ENCODE measurements at places on chromosomes 4 and X.

- H3K4me3 ChIP-seq = no peak overlapping the region
- no peak overlapping the region for H3K27ac ChIP-seq
- H3K36me3 ChIP-seq = peaks cover 3% of the 10 kb centered on the region
- peaks cover 22% of the 10 kb centered on the region for H3K4me1 ChIP-seq
Observed at GRCh38 chr4:148435654-148436406, 6.4 kb downstream of the NR3C2 start.

DNA sequence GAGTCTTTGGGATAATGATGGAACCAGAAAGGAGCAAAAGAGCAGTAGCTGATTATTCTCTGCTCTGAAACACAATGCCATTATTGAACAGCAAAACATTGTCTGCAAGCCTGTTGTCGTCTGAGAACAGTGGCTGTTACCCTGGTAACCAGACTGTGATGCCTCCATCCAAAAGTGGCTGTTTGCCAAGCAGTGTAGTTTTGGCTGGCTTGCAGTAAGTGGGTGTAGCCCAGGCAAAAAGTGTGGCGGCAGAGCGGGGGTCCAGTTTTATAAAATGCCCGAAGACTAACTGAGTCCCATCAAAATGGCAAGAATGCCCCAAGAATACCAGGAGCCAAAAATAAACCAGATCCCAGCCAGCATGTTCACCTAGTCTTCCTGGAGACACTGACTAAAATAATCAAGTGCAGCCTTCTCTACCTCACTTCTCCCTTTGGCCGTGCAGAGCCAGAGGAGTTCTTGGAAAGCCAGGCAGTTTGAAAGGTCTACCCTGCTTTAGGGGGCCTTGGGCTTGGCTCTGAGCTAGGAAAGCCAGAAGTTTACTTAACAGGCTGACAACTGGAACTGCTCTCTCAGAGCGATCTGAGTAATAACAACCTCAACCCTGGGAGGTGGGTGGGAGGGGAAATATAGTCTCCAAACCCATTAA lies 2.6 kb downstream of the PLP1 start:
- H3K4me3 ChIP-seq = no peak overlapping the region
- no peak for DNase-seq
- H3K4me1 ChIP-seq = no peaks in the 10 kb centered on the region
- H3K27me3 ChIP-seq = peaks cover 82% of the 10 kb centered on the region
- no peaks in the 10 kb centered on the region for H3K36me3 ChIP-seq

GRCh38 chr4:38567457-38567856 lies 96.5 kb upstream of the KLF3 start:
- H3K4me1 ChIP-seq = no peaks in the 10 kb centered on the region
- no peak overlapping the region for H3K4me3 ChIP-seq
- no peak overlapping the region for H3K27ac ChIP-seq
- no peak for DNase-seq
- H3K27me3 ChIP-seq = no peaks in the 10 kb centered on the region

DNA sequence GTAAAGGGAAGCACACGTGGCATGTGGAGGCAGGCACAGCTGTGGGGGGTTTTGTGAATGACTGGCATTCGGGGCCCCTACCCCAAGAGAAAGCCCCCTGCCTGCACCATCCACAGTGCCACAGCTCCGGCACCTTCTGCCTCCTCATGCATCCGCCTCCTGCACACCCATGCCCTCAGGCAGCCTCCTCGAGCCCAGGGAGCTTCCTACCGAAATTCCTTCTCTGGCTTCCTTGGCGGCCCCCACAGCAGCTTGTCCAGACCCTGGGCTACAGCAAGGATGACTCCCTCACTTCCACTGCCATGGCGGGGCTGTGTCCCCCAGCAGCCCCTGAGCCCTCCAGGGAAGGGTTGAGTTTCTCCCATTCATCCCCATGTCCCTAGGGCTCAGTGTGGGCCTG lies 99.9 kb downstream of the WFS1 start:
- H3K36me3 ChIP-seq = peaks cover 4% of the 10 kb centered on the region
- no peaks in the 10 kb centered on the region for H3K4me1 ChIP-seq
- DNase-seq = no peak
- H3K4me3 ChIP-seq = no peak overlapping the region
- peaks cover 7% of the 10 kb centered on the region for H3K27me3 ChIP-seq

DNA sequence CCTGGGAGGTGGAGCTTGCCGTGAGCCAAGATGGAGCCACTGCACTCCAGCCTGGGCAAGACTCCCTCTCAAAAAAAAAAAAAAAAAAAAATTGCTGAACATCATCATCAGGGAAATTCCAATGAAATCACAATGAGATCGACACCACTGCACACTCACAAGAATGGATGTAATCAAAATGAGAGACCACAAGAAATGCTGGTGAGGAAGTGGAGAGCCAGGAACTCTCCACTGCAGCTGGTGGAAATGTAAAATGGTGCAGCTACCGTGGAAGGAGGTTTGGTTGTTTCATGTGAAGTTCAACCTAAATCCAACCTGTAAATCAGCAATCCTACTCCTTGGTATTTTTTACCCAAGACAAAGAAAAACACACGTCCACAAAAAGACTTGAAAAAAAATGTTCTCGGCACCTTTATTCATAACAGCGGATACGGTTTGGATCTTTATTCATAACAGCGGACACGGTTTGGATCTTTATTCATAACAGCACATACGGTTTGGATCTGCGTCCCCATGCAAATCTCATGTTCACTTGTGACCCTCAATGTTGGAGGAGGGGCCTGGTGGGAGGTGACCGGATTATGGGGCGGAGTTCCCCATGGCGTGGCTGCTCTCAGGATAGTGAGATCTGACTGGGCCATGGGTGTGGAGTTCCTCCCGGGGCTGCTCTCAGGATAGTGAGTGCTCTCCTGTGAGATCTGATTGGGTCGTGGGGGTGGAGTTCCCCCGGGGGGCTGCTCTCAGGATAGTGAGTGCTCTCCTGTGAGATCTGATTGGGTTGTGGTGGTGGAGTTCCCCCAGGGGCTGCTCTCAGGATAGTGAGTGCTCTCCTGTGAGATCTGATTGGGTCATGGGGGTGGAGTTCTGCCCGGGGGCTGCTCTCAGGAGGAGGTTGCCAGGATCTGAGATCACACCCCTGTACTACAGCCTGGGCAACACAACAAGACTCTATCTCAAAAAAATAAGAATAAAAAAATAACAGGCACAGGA lies 7.7 kb downstream of the GAK start:
- H3K4me1 ChIP-seq = no peaks in the 10 kb centered on the region
- H3K36me3 ChIP-seq = peaks cover 5% of the 10 kb centered on the region
- no peak overlapping the region for H3K4me3 ChIP-seq
- no peak overlapping the region for H3K27ac ChIP-seq

GRCh38 chr4:167606551-167606950 lies 372.3 kb upstream of the SPOCK3 start:
- H3K4me1 ChIP-seq = no peaks in the 10 kb centered on the region
- H3K4me3 ChIP-seq = no peak overlapping the region
- no peak overlapping the region for H3K27ac ChIP-seq
- DNase-seq = no peak

DNA sequence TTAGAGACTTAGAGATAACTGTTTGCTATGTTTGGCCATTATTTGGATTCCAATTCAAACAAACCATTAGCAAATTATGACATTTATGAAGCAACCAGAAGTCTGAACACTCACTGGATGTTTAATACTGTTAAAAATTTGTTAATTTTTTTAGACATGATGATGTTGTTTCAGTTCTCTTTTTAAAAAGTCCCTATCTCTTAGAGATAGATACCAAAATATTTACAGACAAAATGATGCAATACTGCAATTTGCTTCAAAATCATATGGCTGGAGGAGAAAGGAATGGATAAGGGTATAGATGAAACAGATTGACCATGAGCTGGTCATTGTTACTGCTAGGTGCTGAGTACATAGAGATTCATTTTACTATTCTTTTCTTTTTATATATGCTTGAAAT lies 534.6 kb downstream of the BCOR start:
- no peaks in the 10 kb centered on the region for H3K36me3 ChIP-seq
- H3K27me3 ChIP-seq = peaks cover 81% of the 10 kb centered on the region
- no peak for DNase-seq
- no peaks in the 10 kb centered on the region for H3K4me1 ChIP-seq
- no peak overlapping the region for H3K27ac ChIP-seq

DNA sequence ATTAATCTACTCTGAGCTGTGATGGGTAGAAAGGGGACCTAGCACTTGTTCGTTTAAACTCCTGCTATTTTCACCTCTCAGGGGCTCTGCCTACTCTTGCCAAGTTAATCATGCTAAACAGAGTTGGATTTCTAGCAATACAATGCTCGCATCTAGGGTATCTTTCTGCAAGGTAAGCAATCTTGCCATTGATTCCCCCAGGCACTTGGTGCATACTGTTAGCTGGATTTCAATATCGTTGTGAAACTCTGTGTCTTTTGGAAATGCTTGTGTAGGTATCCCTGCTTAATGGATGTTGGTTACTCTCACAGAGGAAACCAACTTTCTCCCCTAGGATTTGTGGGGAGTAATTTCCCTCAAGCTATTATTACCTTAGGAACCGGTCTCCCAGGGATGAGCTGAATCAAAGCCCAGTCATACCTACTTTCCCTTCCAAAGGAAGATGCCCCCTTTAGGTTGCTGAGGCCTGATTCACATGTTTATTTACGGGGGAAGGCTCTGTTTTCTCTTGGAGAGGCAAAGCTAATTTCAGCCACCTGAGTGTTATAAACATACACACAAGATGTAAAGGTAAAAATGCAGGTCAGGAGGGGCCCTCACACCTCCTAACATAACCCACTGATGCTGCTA lies 366.8 kb downstream of the FBXW7 start:
- peaks cover 7% of the 10 kb centered on the region for H3K27me3 ChIP-seq
- H3K4me3 ChIP-seq = no peak overlapping the region
- DNase-seq = no peak
- H3K27ac ChIP-seq = no peak overlapping the region

DNA sequence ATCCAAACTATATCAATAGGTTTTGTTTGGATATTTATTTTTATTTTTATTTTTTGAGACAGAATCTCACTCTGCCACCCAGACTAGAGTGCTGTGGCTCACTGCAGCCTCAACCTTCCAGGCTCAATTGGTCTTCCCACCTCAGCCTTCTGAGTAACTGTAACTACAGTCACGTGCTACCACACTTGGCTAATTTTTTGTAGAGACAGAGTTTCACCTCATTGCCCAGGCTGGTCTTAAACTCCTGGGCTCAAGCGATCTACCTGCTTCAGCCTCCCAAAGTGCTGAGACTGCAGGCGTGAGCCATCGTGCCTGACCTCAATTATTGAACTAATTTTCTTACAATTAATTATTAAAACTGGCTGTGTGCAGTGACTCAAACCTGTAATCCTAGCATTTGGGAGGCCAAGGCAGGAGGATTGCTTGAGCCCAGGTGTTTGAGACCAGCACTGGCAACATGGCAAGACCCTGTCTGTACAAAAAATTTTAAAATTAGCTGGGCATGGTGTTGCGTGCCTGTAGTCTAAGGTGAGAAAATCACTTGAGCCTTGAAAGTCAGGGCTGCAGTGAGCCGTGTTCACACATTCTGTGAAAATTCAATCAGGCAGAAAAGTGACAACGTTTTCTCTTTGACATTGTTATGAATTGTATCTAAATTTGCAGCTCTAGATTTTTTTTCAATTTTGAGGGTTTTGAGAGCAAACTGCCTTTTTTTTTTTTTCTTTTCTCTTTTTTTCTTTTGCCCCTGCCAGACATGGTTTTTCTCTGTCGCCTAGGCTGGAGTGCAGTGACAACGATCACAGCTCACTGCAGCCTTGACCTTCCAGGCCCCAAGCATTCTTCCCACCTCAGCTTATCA lies 66.0 kb downstream of the UBE2K start:
- peaks cover 17% of the 10 kb centered on the region for H3K36me3 ChIP-seq
- no peaks in the 10 kb centered on the region for H3K4me1 ChIP-seq
- H3K4me3 ChIP-seq = no peak overlapping the region

DNA sequence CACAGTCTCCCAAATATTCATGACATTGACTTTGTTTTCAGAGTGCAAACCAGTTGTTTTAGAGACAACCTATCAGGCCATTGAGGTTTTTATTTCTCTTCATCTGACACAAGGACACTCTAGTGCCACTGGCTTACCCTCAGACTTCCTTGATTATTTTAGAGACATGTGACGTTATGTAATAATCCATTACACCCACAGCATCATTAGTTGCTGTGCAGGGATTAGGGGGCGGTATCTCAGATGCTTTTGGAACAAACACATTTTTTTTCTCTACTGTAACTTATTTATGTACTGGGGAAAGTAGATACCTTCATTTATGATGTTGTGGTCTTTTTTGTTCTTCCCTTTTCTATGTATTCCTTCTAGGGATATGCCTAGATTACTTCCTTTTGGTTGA lies 2293.1 kb downstream of the PCDH7 start:
- H3K36me3 ChIP-seq = no peaks in the 10 kb centered on the region
- no peaks in the 10 kb centered on the region for H3K4me1 ChIP-seq
- no peak overlapping the region for H3K27ac ChIP-seq
- DNase-seq = no peak
- no peak overlapping the region for H3K4me3 ChIP-seq

DNA sequence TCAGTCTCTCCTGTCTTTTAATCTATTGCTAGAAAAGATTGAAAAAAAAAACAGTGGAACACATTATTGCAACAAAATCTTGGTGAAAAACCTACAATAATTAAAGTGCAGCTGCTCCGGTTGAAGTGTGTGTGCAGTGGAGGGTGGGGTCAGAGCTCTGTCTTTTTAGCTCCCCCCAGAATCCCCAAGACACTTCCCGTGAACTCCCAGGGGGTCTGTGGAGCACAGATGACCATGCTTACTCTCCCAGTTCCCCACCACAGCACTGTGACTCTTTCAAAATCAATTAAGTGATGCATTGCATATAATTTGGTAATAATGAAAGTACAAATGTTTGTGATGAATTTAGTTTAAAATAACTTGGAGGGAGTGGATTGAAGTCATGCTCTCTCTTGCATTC lies 15.7 kb upstream of the SLC10A4 start:
- no peak overlapping the region for H3K4me3 ChIP-seq
- peaks cover 11% of the 10 kb centered on the region for H3K27me3 ChIP-seq
- no peaks in the 10 kb centered on the region for H3K4me1 ChIP-seq
- DNase-seq = no peak
- no peak overlapping the region for H3K27ac ChIP-seq

DNA sequence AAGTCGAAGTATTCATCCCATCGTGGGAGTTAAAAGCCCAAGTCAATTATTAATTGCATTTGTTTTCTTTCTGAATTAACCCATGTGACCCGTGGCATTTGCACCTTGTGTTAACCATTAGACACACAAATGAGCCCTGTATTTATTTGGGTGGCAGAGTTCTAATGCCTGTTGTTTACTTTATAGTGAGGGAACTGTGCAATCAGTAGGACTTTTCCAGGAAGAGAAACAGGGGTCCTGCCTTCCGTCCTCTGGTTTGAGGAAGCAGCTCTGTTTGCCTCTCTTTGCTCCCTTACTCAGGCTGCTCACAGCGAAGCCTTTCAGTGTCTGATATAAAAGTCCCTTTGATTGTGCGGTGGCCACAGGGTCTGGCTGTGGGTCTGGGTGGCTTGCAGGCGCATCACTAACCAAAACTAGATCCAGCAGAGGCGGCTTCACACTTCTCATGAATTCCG lies 263.6 kb downstream of the PTTG2 start:
- H3K27ac ChIP-seq = peak overlapping the region; percentile 61
- H3K4me3 ChIP-seq = peak overlapping the region; percentile 14
- no peaks in the 10 kb centered on the region for H3K27me3 ChIP-seq
- peaks cover 37% of the 10 kb centered on the region for H3K4me1 ChIP-seq

- no peak for DNase-seq
- no peak overlapping the region for H3K27ac ChIP-seq
- no peaks in the 10 kb centered on the region for H3K27me3 ChIP-seq
- no peaks in the 10 kb centered on the region for H3K4me1 ChIP-seq
Observed at GRCh38 chrX:131565909-131566308, 22.0 kb downstream of the OR13H1 start.

GRCh38 chr4:140924761-140925392 lies 168.7 kb upstream of the TBC1D9 start:
- DNase-seq = no peak
- H3K4me3 ChIP-seq = no peak overlapping the region
- no peaks in the 10 kb centered on the region for H3K4me1 ChIP-seq
- no peaks in the 10 kb centered on the region for H3K36me3 ChIP-seq
- peaks cover 25% of the 10 kb centered on the region for H3K27me3 ChIP-seq
- H3K27ac ChIP-seq = no peak overlapping the region
